ENCODE measurements at places on chromosomes 1 and 21. TPM values are rescaled to one million over a fixed set of nuclear protein-coding genes. Genes with fewer than 3 reads are reported as not detected.

DNA sequence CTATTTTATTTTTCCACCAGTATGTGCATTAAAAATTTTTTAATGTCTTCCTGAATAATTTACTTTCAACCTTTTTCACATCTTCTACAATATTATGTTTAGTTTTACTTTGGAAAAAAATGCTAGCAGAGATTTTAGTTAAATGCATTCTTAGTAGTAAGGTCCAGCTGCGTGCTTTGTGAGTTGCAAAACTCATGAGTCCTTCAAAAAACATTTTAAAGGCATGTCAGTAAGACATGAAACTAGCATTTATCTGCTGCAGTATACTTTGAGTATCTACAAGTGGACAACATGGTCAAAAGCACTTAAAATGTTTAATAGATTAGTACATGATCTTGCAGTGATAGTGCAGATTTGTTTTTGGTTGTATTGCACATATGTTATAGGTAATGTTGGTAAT lies 139.0 kb downstream of the HS2ST1 start:
- DNase-seq = no peak

- peak; percentile 96 for DNase-seq
These were observed 2.6 kb upstream of the IRF2BP2 start for GRCh38 chr1:234612352-234613127.

Gene ECM1
- 78.0 TPM for total RNA-seq

DNA sequence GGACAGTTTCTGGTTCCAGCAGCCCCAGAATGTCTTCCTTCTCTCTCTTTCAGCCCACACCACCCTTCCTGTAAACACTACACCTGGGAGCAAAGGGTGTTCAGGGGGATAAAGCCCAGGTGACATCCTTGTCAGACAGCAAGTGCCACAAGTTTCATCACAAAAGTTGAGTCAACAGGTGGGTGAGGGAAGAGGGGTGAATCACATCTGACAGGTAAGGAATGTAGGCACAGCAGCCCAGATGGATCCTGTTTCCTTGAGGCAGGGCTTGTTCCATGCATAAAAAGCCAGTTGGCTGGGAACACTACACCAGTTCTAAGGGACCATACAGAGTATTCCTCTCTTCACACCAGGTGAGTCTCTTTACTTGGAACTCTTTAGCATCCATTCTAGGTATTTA lies at the start of gene SPRR1B:
SPRR1B (plus strand) TSS at position 309 of the 400 bp plus-strand sequence. CDS start 1,143 bp downstream, outside the sequence.
- no peak for DNase-seq

Gene FMO4
- total RNA-seq = 4.6 TPM

Gene NAV1
- total RNA-seq = 85.0 TPM

Gene OR2T2
- not detected for total RNA-seq

GRCh38 chr1:230120289-230120920 lies 53.4 kb downstream of the GALNT2 start:
- peak; percentile 87 for DNase-seq

- DNase-seq = no peak
These were observed 30.6 kb upstream of the NEK7 start for GRCh38 chr1:198125995-198126735.

Gene HPCA
- 0.19 TPM for total RNA-seq

DNA sequence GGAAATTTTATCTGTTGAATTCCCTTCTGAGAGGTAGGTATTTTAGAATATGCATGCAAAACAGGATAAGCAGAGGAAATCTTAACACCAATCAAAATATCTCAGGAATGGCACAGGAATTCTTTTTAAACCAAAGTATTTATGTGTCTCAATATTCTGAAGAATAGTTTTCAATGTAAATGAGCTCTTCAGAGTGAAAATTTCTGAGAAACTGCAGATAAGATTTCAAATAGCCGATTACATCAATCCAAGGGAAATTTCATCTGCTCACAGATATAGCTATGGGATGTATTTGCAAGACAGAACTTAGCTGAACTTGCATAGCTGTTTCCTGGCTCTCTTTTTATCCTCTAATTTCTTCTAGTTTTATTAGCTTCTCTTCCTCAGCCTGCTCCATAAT lies 209.5 kb downstream of the GRIK1 start:
- no peak for DNase-seq

Gene KCNT2
- total RNA-seq = 13.3 TPM

GRCh38 chr1:25519624-25520023 lies 23.8 kb upstream of the LDLRAP1 start:
- DNase-seq = peak; percentile 35

GRCh38 chr1:186014370-186015037 lies 280.3 kb downstream of the HMCN1 start:
- no peak for DNase-seq

GRCh38 chr1:94032637-94033036 lies 88.3 kb downstream of the ABCA4 start:
- DNase-seq = no peak

- DNase-seq = no peak
These were observed 64.7 kb downstream of the SNRPE start for GRCh38 chr1:203926025-203926540.

Gene MIXL1
- total RNA-seq = not detected

GRCh38 chr1:183140633-183141032 lies 45.4 kb upstream of the LAMC2 start:
- no peak for DNase-seq

Gene FCRL4
- not detected for total RNA-seq

DNA sequence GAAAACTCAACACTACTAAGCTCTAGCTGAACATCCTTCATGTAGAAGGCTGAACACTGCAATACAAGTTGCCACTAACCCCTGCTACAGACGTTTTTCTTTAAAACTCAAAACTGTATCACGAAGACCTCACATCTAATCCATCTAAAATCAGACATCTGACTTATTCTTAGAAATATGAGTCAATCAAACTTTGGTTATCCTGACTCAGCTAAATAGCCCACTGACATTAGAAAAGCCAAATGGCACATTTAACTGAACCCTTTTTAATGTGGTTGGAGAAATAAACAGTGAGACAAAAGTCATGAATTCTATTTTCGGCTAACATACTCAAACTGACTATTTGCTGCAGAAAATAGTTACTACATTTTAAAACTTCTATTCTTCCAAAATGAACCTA lies 35.6 kb downstream of the WLS start:
- DNase-seq = no peak

- DNase-seq = no peak
These were observed 26.1 kb upstream of the STMN1 start for GRCh38 chr1:25932321-25932720.

GRCh38 chr21:24658926-24659325 lies 948.4 kb downstream of the MRPL39 start:
- no peak for DNase-seq

DNA sequence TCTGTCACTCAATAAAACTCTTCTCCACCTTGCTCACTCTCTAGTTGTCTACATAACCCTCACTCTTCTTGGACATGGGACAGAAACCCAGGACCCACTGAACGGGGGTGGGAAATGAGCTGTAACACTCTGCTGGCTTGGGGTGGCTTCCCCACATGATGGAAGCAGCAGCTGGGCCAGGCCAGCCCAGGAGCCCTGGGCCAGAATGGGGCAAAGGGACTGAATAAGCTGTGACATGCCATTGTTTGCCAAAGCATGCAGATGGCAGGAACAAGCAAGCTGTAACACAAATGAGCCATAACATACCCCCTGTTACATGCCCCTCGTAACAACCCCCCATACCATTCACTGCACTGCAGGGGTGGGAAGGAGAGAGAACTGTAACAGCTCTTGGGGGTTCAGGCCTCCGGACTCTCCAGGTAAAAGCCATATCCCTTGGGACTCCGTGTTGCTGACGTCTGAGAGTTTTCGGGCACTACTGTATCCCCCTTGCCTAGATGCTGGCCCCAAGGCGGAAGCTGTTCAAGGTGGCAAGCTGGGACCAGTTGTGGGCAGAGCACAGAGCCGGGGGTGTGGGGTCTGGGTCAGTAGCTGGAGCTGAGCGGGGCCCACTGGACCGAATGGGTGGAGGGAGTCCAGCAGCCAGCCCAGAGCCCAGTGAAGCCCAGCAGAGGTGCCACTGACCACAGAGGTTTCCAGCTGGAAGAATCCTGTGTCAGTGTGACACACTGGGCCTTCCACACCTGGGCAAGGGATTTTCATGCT lies 56.1 kb upstream of the DMRTB1 start:
- DNase-seq = no peak
